ENCODE measurements at places on chromosomes 16 and 17.
A peak's percentile ranks its signal among the peaks of the same experiment; 100 is the strongest.

DNA sequence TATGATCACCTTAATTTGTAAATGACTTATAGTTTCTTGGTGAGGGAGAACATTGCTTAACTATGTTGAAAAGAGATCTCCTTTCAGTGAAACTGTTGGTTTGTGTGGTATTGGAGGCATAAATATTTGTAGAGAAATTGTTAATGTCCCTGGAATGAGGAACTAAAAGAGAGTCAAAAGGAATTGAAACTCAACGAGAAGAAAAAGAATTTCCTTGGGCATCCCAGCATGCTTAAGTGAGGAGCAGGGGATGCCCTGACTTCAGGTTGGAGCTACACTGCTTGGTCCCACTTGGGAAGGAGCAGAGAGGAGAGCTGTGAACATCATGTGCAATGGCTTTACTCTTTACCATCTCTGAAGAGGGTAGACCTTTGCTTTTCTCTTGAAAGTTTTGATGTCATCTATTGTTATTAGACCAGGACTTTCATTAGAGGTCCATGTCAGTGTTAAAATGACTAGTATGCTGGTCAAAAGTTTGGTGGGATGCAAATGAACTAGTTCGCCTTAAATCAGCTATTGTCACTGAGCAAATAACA, 21.7 kb downstream of the KRT23 start:
- no peak for DNase-seq

- DNase-seq = peak; percentile 18
These were observed 20.8 kb upstream of the PIK3R5 start for GRCh38 chr17:8986295-8986694.

DNA sequence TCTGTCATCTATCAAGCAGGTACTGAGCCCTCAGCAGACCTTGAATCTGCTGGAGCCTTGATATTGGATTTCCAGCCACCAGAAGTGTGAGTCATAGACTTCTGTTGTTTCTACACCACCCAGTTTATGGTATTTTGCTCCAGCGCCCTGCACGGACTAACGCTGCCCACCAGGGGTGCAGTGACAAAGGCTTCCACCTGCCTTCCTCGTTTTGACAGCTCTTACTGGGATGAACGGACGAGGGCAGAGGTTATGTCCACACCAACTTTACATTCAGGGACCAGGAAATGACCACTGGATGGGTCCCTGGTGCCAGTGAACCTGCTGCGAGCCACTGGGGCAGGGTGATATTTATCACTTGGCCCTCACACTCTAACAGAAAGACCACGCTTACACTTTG, 66.6 kb upstream of the CBX4 start:
- DNase-seq = peak; percentile 41

GRCh38 chr17:50835301-50836234, at the start of gene WFIKKN2:
TSS of gene WFIKKN2 (plus strand) at chr17:50835586. CDS start at chr17:50835938, 352 bp downstream.
- no peak for DNase-seq

DNA sequence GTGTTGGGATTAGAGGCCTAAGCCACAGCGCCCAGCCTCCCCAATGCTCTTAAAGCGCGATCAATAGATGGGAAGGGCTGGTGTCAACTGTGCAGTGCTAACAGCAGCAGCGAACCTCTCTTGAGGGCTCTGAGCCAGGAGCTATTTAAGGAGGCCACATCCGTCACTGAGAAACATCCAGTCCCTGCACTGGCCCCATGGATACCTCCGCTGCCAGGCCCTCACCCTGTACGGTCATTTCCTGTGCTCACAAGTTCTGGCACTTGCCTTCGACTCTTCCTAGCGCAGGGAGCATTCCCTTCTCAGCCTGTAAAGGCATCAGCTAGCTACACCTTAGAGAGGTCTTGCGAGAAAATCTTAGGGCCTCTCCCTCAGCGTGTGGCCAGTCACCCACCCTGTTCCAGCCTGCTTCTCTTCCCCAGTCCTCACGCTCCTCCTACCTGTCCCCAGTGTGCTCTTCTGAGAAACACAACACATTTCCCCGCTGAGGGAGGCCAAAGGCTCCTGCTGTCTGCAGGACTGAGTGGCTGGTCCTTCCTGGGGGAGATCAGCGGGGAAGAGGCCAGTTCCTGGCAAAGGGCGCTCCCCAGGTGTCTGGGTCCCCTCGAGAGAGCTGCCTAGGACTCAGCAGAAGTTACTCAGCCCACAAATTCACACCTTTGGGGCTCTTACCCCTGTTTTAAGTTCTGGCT, 28.6 kb downstream of the GTF3C1 start:
- DNase-seq = no peak

- DNase-seq = no peak
These were observed 452.7 kb downstream of the WWOX start for GRCh38 chr16:78552106-78552675.
